CD8-positive, alpha-beta memory T cell (primary cell): ENCODE measurements at places on chromosomes 4 and X. TPM values are rescaled to one million over a fixed set of nuclear protein-coding genes. Genes with fewer than 3 reads are reported as not detected.
A peak's percentile ranks its signal among the peaks of the same experiment; 100 is the strongest.

- no peak for DNase-seq
Measured at GRCh38 chr4:85611661-85612060, 136.7 kb downstream of the ARHGAP24 start.

DNA sequence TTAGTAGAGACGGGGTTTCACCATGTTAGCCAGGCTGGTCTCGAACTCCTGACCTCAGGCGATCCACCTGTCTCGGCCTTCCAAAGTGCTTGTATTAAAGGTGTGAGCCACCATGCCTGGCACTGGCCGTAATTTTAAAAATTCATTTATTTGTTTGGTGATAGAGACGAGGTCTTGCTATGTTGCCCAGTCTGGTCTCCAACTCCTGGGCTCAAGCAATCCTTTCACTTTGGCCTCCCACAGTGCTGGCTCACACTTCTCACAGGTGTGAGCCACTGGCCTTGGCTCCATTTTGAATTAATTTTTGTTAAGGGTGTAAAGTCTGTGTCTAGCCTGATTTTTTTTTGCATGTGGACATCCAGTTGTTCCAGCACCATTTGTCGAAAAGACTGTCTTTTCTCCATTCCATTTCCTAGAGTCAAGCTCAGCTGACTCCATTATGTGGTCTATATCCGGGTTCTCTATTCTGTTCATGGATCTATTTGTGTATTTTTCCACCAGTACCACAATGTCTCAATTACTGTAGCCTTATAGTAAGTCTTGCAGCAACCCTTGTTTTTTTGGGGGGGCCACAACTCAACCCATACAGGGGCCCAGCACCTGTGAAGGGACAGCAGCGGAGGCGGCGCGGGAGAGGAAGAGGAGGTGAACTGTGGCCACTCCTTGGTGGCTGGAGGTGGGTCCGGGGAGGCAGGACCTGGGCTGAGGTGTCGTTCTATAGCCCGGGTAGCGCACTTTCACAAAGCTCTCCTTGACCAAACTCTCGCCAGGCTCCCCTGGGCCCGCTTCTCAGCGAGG, 1.5 kb upstream of the NSD2 start:
- DNase-seq = peak; percentile 55

DNA sequence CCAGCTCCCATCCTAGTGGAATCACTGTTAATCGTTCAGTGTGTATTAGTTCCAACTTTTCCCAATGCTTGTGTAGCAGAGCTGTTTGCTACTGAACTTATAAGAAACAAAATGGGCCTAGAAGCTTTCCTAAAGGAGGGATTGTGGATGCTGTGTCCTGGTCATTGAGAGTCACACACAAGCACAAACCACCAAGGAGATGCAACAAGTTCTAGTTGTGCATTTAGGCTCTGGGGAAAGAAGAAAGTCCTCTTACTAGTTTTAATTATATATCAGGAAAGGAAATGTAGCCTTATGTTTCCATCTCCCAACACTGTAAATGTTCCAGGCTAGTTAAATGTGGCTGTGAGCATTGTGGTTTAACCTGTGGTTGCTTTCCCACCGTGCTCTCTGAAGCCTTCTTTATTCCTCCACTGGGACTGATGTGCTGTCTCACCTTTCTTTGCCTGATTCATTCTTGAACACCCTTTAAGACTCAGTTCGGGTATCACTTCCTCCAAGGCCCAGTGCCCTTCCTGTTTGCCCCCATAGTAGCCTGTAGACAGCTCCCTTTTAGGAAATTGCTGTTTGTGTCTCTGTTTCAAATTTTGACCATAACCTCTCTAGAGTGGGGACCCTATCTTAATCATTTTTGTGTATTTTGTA, 34.3 kb downstream of the ATP10D start:
- DNase-seq = no peak

FAAH2 gene
- 2.4 TPM for total RNA-seq
